ENCODE measurements at places on chromosomes 16 and 17. TPM values are rescaled to one million over a fixed set of nuclear protein-coding genes. Genes with fewer than 3 reads are reported as not detected.

Gene KIF18B
- total RNA-seq = 7.6 TPM

Gene TMEM92
- total RNA-seq = not detected

Gene CHD9NB
- not detected for total RNA-seq

Gene WNT9B
- not detected for total RNA-seq

Gene CRYBA1
- not detected for total RNA-seq

Gene C16orf89
- total RNA-seq = not detected

Gene DGKE
- 3.1 TPM for total RNA-seq

GRCh38 chr17:47066095-47066494 lies 87.0 kb upstream of the RPRML start:
- no peak for DNase-seq

GRCh38 chr16:82641336-82641984 lies 14.7 kb downstream of the CDH13 start:
- DNase-seq = peak; percentile 71

DNA sequence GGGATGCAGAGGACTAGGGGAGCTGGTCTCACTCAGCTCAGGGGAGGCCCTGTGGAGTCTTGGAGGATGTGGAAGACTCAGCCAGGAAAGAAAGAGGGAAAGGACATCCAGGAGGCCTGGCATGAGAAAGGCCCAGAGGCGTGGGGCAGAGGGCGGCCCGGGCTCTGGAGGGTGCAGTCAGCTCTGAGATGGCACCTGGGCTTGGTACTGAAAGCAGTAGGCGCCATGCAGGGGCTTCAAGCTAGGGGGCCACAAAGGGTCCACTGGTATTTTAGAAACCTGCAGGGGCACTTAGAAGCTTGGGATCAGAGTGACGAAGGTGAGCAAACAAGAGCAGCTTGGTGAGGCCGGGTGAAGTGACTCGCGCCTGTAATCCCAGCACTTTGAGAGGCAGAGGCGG lies 5.6 kb downstream of the FAM171A2 start:
- DNase-seq = no peak

DNA sequence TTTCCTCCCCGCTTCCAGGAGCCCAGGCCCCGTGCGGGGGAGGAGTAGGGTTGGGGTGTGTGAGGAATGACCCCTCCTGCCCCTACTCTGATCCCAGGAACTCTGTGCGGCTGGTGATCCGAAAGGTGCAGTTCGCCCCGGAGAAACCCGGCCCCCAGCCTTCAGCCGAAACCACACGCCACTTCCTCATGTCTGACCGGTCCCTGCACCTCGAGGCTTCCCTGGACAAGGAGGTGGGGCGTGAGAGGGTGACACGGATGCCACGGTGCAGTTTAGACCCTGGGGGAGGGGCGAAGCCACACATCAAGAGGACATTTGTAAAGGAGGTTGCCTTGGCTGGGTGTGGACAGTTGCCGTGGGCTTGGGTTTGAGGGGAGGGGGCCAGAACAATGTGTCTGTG lies 7.4 kb downstream of the ARRB2 start:
- no peak for DNase-seq

GRCh38 chr16:79628501-79628975 lies 28.0 kb upstream of the MAF start:
- peak; percentile 93 for DNase-seq

DNA sequence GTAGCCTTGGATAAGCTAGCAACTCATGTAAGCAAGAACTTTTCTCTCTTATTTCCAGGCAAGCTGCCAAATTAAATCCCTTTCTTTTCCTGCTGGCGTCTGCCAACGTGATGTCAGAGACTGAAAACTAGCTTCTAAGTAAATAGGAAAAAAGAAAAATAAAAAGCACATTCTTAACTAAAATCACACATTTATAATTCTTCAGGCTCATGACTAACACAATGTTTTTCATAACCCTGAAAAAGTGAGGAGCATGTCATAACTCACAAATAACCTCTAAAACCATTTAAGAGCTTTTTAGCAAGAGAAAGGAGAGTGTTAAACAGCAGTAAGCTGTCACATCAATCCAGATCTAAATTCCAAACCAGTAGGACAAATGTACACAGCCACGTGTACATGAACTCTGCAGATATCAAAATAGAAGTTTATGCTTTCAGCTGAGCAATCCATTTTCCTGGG lies 110.0 kb downstream of the N4BP1 start:
- DNase-seq = peak; percentile 74

GRCh38 chr17:34840750-34841149 lies 120.5 kb downstream of the CCT6B start:
- no peak for DNase-seq

GRCh38 chr17:34300652-34301370 lies 15.3 kb downstream of the CCL11 start:
- DNase-seq = peak; percentile 86

- peak; percentile 34 for DNase-seq
Observed at GRCh38 chr17:61570118-61570517, 20.9 kb downstream of the NACA2 start.

DNA sequence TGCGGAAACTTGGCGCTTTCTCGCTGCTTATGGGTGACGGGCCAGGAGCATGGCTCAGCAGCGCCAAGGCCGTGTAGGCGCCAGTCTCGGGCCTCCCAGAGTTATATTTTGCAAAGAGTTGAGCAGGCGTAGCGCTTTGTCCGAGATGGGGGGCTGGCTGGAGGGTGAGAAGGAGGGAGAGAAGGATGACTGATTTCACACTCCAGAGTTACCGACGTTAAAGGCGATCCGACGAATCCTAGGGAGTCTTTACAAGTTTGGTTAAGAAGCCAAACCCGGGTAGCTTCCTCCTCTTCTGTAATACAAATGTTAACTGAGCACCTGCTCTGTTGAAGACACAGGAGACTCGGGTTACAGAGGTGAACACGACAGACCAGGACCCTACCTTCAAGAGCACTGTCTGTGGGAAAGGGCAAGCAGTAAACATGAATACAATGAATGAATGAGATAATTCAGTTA lies 782 bp downstream of the POLR2A start:
- no peak for DNase-seq

GRCh38 chr17:49514071-49514721 lies 19.1 kb downstream of the NGFR start:
- no peak for DNase-seq

DNA sequence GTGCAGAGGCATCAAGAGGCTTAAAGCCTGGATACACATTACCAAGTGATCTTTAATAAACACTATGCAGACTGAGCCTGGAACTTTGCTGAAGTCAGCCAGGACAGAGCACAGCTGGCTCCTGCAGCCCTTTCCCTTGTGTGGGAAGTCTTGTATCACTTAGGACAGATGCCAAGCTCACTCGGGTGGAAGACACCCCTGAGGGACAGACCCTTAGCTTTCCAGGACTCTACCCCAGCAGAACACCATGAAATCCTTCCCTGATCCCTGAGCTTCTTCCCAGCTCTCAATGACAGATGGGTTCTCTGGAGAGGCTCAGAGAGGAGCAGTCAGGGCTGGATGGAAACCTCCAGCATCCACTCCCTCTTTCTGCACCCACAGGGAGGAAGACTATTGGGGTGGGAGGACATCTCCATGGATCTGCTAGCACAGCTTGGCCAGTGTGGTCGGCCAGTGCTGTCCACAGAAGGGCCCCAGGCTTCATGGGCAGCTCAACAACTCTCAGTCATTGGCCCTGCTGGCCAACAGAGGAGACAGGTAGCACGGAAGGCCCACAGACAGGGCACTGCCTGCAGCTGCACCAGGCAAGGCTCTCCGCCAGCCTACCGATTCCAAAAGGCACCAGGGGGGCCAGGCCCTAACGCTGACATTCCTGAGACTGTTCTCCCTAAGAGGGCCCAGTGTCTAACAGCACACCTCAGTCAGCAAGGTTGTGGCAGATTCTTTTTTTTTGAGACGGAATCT lies 15.9 kb downstream of the RAB5C start:
- DNase-seq = no peak

DNA sequence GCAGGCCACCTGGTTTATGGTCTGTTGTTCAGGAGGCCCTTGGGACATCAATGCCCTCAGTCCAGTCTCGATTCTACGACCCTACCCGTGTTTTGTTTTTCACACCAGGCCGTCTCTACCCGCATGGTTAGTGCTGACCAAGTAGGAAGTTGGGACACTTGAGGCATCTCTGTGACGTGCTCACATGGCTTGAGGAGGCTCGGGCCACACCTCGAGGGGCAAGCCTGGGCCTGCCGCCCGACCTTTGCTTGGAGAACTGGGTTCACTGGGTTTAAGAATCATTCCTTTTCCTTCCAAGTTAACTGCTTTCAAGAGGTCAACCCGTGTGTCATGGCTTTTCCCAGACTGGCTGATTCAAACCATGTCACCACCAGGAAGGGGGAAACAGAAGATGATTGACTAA lies 86.8 kb downstream of the CMIP start:
- DNase-seq = no peak

GRCh38 chr17:81246679-81247338 lies 7.7 kb downstream of the NDUFAF8 start:
- no peak for DNase-seq

- DNase-seq = no peak
Observed at GRCh38 chr17:28509789-28510188, 3.6 kb downstream of the FOXN1 start.

DNA sequence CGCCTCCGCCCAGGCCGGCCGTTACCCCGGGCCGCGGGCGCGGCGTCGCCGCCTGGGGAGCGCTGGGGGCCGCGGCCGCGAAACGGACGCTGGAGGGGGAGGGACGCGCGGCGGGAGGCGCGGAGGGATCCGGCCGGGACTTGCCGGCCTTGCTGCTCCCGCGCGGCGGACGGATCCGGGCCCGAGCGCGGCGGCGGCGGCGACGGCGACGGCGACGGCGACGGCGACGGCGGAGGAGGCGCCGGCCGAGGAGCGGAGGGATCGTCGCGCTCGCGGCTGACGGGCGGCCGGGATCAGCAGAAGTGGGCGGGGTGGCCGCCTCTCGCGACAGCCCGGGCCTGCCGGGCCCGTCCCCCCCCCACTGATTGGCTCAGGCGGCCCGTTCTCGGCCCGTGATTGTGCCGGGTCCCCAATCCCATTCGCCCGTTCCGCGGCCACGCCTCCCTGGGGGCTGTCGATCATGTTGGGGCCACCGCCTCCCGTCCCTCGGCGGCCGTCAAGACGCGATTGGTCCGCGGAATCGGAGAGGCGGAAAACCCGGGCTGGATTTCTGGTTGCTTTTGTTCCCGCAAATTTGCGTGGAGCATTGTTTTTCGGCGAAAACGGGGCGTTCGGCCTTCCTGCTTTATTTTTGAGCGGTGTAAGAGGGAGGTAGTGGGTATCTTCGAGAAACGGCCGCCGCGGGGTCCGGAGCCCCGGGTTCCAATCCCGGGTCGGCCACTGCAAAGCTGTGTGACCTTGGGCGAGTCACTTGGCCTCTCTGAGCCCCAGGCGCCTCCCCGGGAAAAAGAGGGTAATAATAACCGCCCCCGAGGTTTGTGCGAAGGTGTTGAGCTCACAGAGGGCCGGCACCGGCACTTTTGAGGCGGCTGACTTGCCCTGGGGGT lies at the start of gene ZCCHC14:
Gene ZCCHC14, minus strand, starts transcription at position 304 of the 887 bp plus-strand sequence. CDS start 786 bp downstream, outside the sequence.
- DNase-seq = peak; percentile 98

- peak; percentile 78 for DNase-seq
Observed at GRCh38 chr16:17471719-17472461, 1.1 kb upstream of the XYLT1 start.

GRCh38 chr17:66811683-66812054 lies 23.2 kb upstream of the CACNG5 start:
- no peak for DNase-seq

DNA sequence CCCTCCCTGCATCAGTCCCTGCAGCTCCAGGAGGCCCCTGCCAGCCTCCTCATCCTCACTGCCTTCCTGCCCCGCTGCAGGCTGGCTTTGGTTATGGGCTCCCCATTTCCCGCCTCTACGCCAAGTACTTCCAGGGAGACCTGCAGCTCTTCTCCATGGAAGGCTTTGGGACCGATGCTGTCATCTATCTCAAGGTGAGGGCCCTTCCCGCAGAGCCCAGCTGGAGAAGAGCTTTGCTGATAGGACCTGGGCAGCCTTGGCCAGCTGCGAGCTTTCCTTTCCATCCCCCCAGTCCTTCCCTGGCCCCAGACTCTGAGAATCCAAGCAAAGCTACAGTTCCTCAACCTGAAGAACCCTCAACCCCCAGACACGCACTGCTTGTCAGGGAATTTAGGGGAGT lies 14.1 kb downstream of the PDK2 start:
- DNase-seq = no peak

DNA sequence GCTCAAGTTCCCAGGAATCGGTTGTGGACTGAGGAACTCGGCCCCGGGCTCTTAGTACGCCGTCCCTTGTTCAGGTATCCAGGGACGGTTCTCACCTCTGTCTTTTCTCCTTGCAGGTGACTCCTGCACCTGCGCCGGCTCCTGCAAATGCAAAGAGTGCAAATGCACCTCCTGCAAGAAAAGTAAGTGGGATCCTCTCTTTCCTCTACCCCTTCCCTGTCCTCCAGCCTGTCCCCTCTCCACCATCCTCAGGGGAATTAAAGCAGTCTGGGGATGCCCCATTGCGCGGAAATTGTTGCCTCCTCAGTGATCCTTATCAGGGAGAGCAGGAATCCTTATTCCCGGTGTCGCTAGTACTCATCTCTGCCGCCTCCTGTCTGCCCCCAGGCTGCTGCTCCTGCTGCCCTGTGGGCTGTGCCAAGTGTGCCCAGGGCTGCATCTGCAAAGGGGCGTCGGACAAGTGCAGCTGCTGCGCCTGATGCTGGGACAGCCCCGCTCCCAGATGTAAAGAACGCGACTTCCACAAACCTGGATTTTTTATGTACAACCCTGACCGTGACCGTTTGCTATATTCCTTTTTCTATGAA lies 585 bp downstream of the MT2A start:
- DNase-seq = peak; percentile 52
